Astrocyte of the hippocampus (primary cell): ENCODE measurements at places on chromosomes 5 and 9.
A peak's percentile ranks its signal among the peaks of the same experiment; 100 is the strongest.

DNA sequence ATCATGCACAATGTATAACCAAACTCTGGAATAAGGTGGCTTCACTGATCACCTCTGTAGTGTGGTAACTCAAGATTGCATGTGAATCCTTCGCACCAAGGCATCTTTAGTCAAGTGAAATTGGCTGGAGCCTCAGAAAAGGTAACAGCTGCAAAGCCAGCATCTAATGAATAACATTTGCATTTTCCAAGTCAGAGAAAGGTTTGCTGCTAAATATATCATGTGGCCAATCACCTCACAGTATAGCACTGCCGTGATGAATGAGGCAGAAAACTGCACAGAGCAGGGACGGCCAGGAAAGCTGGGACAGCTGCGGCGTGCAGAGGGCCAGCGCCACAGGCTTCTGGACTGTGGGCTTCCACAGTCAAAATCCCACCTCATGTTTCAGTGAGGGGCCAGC lies 18.5 kb downstream of the MRPS27 start:
- no peak for DNase-seq

GRCh38 chr5:54944364-54944763 lies 41.0 kb downstream of the ESM1 start:
- DNase-seq: peak; percentile 51

DNA sequence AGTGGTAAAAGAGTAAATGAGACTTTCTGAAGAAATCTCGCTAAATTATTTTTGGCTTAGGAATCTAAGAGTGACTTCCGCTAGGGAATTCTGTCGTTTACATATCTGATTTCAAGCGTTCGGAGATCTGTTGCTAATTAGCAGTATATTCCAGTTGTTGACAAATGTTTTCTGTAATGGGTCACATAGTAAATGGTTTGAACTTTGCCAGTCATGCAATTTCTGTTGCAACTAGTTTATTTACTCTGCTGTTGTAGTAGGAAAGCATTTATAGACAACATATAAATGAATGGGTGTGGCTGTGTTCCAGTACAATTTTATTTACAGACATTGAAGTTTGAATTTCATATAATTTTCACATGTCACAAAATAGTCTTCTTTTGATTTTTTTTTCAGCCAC lies 57.4 kb upstream of the JAK2 start:
- DNase-seq: no peak

- DNase-seq: peak; percentile 84
Measured at GRCh38 chr5:54217826-54218503, 92.4 kb downstream of the ARL15 start.

- no peak for DNase-seq
Measured at GRCh38 chr5:126235628-126236027, 187.6 kb upstream of the GRAMD2B start.

- no peak for DNase-seq
Measured at GRCh38 chr9:138097501-138097991, 220.0 kb downstream of the CACNA1B start.

DNA sequence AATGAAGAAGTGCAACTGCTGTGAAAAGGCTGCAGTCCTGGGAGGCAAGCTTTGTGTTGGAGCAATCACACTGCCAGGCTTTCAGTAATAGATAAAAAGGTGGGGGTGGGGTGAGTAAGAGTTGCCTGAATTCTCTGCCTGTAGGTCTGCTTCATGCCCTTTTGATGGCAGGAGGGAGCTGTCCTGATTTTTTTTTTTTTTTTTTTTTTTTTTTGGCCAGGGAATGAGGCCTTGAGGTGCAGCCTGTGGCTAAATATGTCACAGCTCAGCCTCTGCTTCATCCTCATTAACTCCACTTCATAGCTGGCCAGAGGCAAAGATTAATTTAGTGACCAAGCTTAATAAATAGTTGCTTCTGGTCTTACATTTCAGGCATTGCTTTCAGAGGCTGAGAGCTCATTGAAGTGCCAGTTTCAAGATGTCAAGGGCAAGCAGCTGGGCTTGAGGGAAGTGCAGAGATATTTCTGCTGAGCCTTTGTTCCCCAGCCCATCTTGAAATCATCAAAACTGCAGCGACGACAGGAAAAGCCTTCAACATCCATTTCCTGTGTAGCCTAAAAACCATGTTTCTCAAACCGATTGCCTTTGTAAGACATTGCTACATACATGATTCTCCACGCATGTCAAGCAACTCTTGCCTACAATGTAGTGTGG lies 134.7 kb downstream of the MACIR start:
- DNase-seq: peak; percentile 14

DNA sequence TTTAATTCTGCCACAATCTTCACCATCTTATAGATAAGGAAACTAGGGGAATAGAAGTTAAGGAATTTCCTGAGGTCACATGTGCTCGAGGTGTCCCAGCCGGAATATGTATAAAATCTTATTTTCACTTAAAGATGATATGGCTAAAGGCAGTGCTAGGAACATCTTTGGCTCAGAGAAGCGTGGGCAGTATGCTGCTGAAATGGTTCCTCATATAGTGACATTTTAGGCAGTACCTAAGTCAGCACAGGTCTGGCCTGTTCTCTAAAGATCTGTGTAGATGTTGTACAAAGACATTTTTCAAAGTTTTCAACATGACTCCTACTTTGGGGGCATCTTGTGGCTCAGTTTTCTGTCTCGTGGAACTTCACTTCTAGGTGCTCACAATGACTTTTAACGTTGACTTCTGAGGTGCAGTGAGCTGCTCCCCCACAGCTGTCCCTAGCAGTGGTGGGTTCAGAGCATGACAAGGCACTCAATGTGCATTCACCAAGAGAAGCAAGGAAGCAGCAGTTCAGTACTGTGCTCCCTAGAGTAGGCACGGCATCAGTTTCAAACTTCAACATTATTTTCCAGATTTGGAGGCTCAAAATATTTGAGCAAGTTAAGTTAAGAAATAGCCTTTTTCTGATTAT lies 40.3 kb downstream of the TNFAIP8 start:
- no peak for DNase-seq

GRCh38 chr5:178177569-178177968 lies 9.6 kb downstream of the GMCL2 start:
- no peak for DNase-seq

- DNase-seq: no peak
Measured at GRCh38 chr9:71213633-71214032, 92.2 kb upstream of the TRPM3 start.

- DNase-seq: peak; percentile 86
Measured at GRCh38 chr5:163504079-163504931, 1.1 kb upstream of the MAT2B start.

DNA sequence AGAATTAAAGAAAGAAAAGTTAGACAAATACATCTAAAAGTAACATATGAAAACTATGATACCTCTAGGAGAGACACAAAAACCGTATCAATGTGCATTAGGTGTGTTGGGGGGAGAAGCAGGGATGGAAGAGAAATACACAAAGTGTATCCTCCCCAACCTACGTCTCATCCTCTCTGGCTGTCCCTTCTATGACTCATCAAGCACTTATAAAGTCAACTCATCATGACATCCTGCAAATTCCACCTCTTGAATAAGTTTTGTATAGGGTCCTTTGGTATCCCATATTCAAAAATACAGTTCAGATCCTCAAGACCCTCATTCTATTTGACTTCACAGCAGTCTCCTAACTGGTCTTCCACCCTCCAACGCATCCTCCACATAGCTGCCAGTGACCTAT lies 917.6 kb upstream of the DMAC1 start:
- DNase-seq: no peak

DNA sequence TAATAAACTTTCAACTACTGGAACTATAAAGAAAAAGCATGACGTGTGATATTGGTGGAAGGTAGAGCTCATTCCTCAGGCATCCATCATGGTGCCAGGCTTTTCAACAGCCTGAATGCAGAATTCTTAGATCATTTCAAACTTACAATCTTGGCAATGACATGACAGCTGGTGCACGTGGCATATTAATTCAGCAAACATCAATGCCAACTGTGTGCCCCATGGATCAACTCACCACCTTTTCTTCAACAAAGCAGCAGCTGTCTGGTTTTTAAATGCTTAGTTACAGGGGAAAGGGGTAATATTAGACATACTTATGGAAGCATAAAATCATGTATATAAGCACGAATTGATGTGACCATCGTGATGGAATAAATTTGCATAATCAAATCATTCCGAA lies 56.0 kb upstream of the OR13F1 start:
- no peak for DNase-seq

GRCh38 chr9:131943351-131943841 lies 136.3 kb downstream of the MED27 start:
- DNase-seq: peak; percentile 70

DNA sequence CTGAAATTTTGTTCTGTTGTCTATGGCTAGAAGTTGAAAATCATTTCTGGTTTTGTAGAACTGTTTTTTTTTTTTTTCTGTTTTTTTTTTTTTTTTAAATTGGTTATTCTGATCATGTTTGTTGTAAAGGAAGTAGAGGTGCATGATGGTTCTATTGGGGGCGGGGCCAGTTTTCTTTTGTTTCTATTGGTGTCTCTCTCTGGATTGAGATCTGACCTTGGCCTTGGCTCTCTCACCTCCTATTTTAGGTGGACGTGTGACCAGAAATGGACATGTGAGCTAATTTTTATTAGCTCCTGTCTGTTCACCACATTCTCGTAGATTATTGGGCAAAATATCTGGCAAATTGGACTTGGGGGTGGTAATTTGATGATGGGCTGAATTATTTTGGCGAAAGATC lies 3.2 kb downstream of the ZNF618 start:
- DNase-seq: no peak
